ENCODE measurements at places on chromosomes 7 and 10.

GRCh38 chr10:11007476-11008020 lies 10.1 kb upstream of the CELF2 start:
- no peak for DNase-seq

GRCh38 chr10:5638494-5638893 lies 27.9 kb downstream of the ASB13 start:
- no peak for DNase-seq

GRCh38 chr10:22053048-22053447 lies 49.5 kb upstream of the DNAJC1 start:
- no peak for DNase-seq

DNA sequence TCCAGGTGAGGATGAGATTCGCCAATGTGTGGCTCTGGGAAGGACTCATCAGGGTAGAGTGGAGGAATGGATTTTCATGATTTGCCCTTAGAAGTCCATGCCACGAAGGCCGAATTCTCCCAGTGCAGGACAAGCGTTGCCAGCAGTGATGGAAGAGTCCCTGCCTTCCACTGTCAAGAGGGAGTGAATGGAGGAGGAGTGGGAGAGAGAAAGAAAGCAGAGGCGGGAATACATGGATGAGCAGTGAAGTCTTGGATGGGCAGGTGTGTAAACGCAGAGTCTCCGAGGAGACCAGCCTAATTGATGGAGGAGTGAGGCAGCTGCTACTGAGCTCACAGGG lies 419.2 kb downstream of the GLRX3 start:
- no peak for DNase-seq
